ENCODE measurements at places on chromosomes 13 and 19.

DNA sequence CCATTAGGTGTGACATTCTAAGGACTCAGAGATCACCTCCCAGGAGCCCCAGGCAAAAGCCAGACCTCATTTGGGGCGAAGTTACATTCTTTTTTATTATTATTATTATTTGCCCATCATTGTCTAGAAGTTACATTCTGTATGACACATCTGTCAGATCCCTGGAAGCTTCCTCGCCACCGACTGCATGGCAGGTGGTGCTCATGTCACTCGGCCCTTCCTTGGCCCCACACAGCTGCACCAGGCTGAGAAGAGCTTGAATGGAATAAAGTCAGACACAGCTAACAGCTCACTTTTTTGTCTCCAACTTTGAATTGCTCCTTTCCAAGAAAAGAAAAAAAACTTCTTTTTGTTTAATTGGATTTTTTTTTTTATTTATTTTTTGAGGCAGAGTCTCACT lies 41.4 kb upstream of the LDLR start:
- no peak overlapping the region for H3K4me3 ChIP-seq
- no peak overlapping the region for H3K27ac ChIP-seq
- H3K4me1 ChIP-seq: no peaks in the 10 kb centered on the region

GRCh38 chr13:39877134-39877533 lies 221.7 kb downstream of the COG6 start:
- H3K27me3 ChIP-seq: no peaks in the 10 kb centered on the region
- H3K36me3 ChIP-seq: no peaks in the 10 kb centered on the region

DNA sequence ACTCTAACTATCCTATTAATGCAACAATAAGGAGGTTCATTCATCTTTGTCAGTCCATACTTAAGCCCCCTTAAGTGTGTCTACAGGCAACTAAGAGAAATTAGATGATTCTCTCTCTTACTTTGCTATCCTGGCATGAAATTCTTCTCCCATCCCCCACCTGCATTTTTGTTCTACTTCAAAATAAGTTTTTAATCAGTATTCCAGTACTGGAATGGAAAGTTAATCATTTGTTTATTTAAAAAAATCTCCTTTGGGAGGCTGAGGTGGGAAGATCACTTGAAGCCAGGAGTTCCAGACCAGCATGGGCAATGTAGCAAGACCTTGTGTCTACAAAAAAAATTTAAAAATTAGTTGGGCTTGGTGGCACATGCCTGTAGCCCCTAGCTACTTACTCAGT lies 222.1 kb downstream of the MZT1 start:
- H3K36me3 ChIP-seq: no peaks in the 10 kb centered on the region
- no peaks in the 10 kb centered on the region for H3K27me3 ChIP-seq
- peak; percentile 29 for DNase-seq
- no peak overlapping the region for H3K27ac ChIP-seq
- no peak overlapping the region for H3K4me3 ChIP-seq

DNA sequence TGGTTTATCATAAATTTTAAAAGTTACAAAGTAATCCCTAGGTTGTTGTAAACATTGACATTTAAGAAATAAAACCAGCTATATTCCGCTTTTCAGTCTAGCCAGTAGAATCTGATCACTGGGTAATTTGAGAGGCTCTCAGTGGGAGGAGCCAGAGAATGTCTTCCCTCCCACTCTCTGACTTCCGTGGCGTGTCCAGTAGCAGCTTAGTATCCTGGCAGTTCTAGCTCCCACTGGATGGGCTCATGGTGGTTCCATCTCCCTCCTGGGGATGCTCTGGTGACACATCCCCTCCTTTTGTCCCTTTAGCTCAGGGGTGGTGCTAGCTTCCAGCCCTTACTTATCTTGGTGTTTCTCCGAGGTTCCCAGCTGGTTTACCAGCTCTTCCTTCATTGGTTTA lies 34.5 kb downstream of the MTUS2 start:
- H3K36me3 ChIP-seq: no peaks in the 10 kb centered on the region
- no peak overlapping the region for H3K4me3 ChIP-seq
- H3K27ac ChIP-seq: no peak overlapping the region

Data from kidney (tissue), 22 donors.